Activated T-cell treated with anti-CD3 and anti-CD28 coated beads, Interleukin-2, amount 50 U/mL, for 24 hours (primary cell): ENCODE measurements at places on chromosomes 2 and 18.
A peak's percentile ranks its signal among the peaks of the same experiment; 100 is the strongest.

GRCh38 chr2:100404411-100404810 lies 13.1 kb downstream of the CHST10 start:
- H3K36me3 ChIP-seq: peaks cover 57% of the 10 kb centered on the region
- no peaks in the 10 kb centered on the region for H3K27me3 ChIP-seq
- no peak overlapping the region for H3K27ac ChIP-seq
- no peak for DNase-seq

DNA sequence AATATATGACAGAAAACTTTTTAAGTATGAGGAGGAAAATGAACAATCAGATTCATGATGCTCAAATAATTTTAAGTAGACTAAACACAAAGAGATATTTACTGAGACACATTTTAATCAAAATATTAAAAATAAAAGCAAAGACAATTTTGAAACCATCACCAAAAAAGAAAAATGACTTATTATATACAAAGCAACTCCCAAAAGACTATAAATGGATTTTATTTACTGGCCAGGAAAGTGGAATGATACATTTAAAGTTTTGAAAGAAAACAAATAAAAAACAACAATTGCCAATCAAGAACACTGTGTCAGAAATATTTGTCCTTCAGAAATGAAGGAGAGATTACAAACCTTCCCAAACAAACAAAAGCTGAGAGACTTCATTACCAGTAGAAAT lies 968.5 kb upstream of the CELF4 start:
- H3K27me3 ChIP-seq: no peaks in the 10 kb centered on the region
- no peak for DNase-seq
- H3K36me3 ChIP-seq: no peaks in the 10 kb centered on the region
- H3K4me1 ChIP-seq: no peaks in the 10 kb centered on the region

DNA sequence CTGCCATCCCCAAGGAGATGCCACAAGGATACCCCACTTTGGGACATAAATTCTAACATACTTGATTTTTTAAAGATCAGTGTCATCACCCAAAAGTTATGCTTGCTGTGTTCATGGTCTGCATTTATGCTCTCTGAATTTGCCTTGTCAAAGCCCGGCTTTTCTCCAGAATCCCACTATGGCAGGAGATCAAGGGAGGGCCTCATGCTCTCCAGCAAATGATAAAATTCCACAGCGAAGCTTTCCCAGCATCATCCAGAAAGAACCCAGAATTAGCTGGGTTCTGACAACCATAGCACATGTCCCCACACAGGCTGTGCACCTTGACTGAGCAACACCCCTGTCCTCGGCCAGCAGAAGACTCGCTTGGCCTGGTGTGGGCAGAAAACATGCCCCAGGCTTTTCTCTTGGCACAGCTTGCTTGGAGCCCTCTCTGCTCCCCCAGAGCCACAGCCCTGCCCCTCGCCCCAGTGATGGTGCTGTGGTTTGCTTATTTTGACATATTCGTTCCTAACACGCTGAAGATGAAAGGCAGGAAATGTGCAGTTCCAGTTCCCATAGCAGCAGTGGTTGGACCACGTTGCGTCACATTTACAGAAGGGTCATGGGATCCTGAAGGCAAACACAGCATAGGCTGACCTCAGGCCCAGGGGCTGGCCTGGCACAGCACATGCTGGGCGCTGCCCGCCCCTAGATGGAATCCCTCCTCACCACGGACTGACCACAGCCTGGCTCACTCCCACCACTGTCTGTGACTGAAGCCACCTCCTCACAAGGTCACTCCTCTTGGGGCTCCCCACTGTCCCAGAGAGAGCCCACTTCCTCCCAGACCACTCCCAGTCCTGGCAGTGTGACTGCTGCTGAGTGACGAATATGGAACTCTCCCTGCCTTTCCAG lies 14.1 kb upstream of the CHRNA1 start:
- H3K27me3 ChIP-seq: no peaks in the 10 kb centered on the region
- DNase-seq: peak; percentile 75
- H3K27ac ChIP-seq: peak overlapping the region; percentile 85
- H3K36me3 ChIP-seq: no peaks in the 10 kb centered on the region
- H3K4me1 ChIP-seq: peaks cover 56% of the 10 kb centered on the region

GRCh38 chr2:241803387-241804325 lies 5.3 kb upstream of the NEU4 start:
- H3K27ac ChIP-seq: no peak overlapping the region
- H3K27me3 ChIP-seq: peaks cover 14% of the 10 kb centered on the region
- peak overlapping the region; percentile 55 for H3K4me3 ChIP-seq
- peak; percentile 76 for DNase-seq

DNA sequence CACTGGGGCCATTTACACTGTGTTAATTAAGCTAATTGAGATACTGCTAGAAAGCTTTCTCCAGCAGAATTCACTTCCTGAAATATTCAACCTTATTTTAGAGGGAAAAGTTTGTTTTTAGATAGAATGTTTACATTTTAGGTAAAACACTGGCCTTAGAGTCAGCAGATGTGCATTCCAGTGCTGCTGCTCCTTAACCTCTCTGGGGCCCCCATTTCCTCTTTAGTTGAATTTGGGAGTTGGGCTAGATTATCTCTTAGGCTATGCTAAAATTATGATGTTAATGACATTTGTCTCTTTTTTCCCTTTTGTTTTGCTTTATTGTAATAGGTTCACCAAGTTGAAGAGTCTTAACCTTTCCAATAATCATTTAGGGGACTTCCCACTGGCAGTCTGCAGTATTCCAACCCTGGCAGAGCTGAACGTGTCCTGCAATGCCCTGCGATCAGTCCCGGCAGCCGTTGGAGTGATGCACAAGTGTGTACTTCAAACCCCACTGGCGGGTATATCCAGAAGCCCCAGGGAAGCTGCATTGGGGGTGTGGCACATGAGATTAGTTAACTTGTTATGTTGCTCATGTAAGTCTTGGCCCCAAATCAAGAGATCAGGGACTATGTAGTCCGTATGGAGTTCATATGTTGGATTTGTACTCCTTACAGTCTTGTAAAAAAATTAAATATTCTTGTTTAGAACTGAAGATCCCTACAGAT lies 179.5 kb downstream of the PHLPP1 start:
- no peaks in the 10 kb centered on the region for H3K27me3 ChIP-seq
- peaks cover 7% of the 10 kb centered on the region for H3K4me1 ChIP-seq
- no peak overlapping the region for H3K4me3 ChIP-seq
- no peak overlapping the region for H3K27ac ChIP-seq
- DNase-seq: no peak
- peaks cover 25% of the 10 kb centered on the region for H3K36me3 ChIP-seq

GRCh38 chr2:107729440-107729839 lies 97.3 kb upstream of the RGPD4 start:
- H3K4me1 ChIP-seq: no peaks in the 10 kb centered on the region
- DNase-seq: no peak

- no peak overlapping the region for H3K4me3 ChIP-seq
- peaks cover 82% of the 10 kb centered on the region for H3K27me3 ChIP-seq
- no peak overlapping the region for H3K27ac ChIP-seq
- DNase-seq: no peak
- H3K36me3 ChIP-seq: no peaks in the 10 kb centered on the region
These were observed 372.8 kb downstream of the MTX2 start for GRCh38 chr2:176642074-176642473.
